HFF-Myc (cell line): ENCODE measurements at places on chromosomes 3 and 15.

GRCh38 chr15:38085931-38086568 is 151.6 kb downstream of the TMCO5A start:
- DNase-seq: no peak

GRCh38 chr15:33341953-33342352 is 31.2 kb downstream of the RYR3 start:
- DNase-seq: no peak

DNA sequence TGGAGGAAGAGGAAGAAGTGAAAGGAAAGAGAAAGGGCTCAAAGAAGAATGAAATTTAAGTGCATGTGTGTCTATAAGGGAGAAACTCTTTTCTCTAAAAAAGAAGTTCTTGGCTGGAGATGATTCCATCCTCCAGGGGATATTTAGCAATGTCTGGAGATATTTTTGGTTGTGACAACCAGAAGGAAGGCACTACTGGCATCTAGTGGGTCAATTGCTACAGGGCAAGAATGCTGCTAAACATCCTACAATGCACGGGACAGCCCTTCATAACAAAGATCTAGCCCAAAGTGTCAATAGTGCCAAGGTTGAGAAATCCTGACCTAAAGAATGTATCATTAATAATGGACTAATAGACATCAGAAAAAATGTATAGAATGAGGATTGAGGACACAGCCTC is 57.4 kb upstream of the ST3GAL6 start:
- DNase-seq: no peak

- DNase-seq: no peak
Observed at GRCh38 chr3:17852217-17852616, 109.8 kb upstream of the TBC1D5 start.

- no peak for DNase-seq
Observed at GRCh38 chr3:141272906-141273662, 41.5 kb downstream of the PXYLP1 start.

- no peak for DNase-seq
Observed at GRCh38 chr3:98763076-98763475, at the start of gene ST3GAL6. ST3GAL6 (plus strand) TSS chr3:98763340; CDS start chr3:98768441, 5,101 bp downstream.

GRCh38 chr15:79090487-79091203 is at the start of gene RASGRF1:
RASGRF1 (minus strand) TSS chr15:79090780; CDS start chr15:79090498, 282 bp downstream.
- no peak for DNase-seq

DNA sequence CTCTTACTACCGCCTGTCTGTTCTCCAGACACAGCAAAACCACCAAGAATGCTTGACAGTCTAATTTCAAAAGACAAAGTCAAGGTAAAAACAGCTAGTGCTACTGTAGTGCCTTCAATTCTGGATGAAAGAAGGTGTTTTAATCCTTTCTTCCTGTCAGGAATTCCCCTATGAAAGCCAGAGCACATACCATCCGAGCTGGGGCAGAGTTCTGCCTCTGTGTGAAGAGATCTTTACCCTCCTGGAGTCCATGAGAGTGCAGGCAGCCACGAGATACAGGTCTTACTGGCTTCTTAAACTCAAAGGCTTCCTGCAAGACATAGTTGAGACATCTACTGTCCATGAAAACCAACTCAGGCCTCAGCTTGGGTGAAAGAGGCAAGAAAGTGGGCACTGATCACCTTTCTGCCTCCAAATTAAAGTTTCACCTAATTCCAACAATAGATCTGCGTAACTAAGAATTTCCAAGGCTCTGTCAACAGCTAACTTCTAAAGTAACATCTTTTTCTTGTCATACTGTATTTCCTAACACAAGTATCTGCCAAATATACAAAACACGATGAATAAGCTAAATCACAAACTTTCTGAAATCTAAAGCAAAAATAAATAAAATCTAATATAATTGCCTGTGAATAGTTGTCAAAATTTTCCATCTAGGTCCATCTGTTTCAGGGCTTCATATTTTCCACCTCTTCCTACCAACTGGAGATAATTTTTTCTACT is 7.5 kb downstream of the CDC25A start:
- DNase-seq: no peak

DNA sequence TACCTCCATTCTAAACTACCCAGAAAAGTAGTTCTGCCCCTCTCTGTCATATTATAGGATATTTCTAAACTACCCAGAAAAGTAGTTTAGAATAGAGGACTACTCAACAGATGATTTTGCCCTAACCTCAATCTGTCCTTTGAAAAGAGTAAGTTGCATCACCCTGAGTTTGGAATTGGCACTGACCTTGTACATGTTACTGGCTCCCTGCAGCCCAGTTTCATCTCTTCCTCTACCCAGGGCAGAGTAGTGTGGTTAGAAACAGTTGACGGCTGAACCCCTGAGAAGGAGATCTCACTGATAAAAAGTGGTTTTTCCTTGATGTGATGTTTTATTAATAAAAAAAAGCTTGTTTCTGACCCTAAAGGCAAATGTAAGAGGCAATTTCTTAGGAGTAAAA is 340.5 kb upstream of the NECTIN3 start:
- no peak for DNase-seq

GRCh38 chr3:150635526-150635925 is 32.4 kb downstream of the SELENOT start:
- DNase-seq: no peak

DNA sequence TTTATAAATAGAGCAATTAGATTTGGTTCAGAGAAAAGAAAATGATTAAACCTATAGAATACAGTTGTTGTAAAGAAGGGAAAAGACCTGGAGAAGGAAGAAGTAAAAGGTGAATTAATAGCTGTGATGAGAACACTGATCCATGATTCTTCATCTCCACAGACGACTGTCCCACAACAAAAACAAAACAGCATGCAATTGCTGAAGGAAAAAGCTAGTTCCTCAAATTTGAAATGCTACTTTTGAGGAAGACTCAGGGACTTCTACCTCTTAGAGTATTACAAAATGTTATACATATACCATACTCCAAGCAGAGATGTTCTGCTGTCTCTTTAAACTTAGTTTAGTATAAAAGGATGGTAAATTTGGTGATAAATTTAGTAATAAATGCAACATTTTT is 21.5 kb downstream of the ALCAM start:
- DNase-seq: no peak
